ENCODE measurements at places on chromosomes 1 and 21.

DNA sequence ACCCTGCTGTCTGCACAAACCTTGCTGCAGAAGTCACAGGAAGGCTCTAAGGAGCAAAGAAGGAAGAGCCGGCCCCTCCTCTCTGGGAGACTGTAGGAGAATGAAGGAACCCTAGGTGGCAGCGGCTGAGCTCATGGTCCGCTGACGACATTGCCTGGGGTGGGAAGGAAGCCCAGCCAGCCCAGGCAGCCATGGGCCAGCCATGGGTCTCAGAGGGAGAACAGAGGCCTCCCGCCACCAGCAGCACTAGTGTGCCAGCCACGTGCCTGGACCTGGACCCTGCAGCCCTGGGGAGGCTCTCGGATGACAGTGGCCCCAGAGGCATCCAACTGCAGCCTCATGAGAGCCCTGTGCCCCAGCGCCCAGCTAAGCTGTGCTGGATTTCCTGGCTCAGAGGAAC lies 49.2 kb upstream of the POFUT2 start:
- DNase-seq, result no peak

DNA sequence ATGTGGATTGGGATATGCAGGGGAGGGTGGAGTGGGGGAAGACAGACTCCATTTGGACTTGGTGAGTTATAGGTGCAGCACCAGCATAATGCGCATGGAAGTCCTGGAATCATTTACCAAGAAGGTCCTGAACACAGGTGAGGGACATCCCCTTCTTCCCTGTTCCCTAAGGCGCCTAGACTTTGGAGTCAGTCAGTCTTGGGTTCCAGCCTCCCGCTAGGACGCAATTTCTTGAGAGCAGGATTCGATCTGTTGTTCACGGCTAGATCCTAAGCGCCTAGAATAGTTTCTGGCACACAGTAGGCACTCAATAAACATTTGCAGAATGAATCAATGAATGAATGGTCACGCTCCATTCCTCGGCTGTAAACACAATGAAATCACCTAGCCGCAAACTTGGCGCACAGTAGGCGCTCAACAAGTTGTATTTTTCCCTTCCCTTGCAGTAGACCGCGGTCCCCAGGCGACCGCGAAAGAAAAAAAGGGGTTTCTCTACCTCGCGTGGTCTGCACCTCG lies 1.0 kb upstream of the AK4 start:
- DNase-seq, result no peak

DNA sequence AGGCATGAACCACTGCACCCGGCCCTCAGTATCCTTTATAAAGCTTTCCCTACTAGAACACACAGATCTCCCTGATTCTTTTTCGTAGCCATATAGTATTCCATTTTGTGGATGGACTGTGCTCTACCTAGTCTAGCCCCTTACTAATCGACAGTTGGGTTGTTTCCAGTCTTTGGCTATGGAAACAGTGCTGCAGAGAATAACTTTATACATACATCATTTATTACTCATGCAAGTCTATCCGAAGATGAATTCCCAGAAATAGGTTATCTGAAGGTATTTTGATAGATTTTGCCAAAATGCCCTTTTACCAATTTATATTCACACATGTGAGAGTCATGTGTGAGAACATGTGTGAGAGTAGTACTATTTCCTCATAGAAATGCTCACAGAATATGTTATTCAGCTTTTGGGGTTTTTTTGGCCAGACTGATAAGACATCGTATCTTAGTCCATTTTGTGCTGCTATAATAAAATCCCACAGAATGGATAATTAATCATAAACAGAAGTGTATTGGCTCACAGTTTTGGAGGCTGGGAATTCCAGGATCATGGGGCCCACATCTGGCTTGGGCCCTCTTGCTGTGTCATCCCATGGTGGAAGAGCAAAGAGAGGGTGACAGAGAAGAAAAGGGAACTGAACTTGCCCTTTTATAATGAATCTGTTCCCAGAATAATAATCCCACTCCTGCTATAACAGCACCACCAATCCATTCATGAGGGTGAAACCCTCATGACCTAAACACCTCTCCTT lies 17.3 kb upstream of the FGR start:
- DNase-seq, result no peak

- DNase-seq, result no peak
These were observed 45.1 kb upstream of the GUCA2A start for GRCh38 chr1:42209526-42210251.

- no peak for DNase-seq
These were observed 155.4 kb downstream of the PGBD5 start for GRCh38 chr1:230270559-230271281.

DNA sequence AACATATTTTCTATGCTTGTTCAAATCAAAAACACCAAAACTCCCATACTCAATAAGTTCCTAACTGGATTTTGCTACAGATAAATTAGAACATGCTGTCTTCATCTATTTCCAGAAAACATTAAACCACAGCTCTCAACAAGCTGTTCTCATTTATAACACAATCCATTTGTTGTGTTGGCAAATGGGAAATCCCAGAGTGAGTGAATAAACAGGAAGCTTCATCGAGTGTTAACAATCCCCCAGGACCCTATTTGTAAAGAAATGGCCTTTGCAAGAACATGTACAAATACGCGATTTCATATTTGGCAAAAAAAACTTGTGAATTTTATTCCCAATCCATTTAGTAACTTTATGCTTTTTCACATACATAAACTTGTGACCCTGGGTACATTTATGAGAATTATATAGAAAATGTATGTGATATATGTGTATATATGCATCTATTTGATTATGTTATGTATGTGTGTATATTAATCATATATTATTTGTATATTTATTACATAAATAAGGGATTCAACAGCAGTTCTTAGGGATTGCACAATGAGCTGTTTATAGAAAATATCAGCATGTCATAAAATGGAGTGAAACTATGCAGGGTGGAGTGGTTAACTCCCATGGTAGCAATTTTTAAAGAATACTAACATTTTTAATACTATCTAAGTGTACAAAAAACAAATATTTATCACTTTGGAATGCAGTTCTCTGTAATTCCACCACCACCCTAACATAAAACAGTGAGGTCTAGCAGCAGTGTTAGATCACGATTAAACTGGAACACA lies 160.0 kb downstream of the NEGR1 start:
- DNase-seq, result no peak

DNA sequence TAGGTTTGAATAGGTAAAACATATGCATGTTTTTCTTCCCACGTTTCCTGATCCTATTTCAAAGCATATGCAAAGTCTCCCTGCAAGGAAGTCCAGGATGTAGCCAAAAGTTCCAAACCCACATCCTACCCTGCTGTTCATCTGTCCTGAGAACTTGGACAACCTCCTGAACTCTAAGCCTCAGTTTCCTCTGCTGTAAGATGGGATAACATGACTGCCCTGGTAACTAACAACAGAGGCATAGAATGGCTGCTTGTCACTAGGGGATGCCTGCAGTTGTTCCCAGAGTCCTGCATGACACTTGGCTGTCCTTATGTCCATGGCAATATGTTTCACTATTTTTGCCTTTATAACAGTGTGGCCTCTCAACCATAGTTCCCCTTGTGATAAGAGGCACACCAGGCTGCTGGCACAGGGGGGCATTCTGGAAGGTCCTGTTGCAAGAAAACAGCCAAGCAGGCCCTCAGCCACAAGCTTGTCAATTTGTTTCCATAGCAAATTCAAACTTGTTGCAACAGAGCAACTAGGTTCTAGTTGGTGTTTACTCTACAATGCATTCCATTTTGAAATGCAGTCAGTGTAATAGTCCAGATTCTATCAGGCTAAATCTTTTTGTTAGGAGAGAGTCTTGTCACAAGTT lies 1.5 kb upstream of the HDGF start:
- DNase-seq, result no peak

DNA sequence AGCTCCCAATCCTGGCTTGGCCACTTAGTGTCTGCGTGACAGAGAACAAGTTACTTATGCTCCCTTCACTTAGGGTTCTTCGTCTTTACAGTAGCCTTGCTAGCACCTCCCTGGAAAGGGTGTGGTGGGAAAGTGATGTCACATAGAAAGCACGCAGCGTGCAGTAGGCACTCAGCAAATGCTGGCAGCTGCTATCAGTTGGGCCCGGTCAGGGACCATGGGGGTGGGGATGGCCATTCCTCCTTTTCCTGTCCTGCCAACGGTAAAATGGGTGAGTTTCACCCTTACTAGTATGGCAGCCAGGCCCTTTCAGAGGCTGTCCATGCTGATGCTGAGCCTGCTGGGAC lies 6.2 kb upstream of the KCNA10 start:
- peak; percentile 57 for DNase-seq

GRCh38 chr1:85473390-85473789 lies 8.4 kb upstream of the DDAH1 start:
- DNase-seq, result no peak

DNA sequence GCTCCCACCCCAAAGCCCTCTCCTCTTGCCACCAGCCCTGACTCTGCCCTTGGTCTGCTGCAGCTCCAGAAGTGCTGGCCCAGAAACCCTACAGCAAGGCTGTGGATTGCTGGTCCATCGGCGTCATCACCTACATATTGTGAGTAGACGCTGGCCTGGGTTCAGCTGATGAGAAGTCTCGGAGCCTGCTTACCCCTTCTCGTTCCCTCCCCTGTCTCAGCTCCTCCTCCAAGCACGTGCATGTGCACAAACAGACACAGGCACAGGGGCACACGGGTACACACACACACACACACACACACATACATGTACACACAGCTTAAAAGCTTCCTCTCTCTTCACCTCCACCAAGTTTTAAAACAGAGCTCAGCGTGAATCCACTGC lies 24.3 kb downstream of the CAMK1G start:
- no peak for DNase-seq

GRCh38 chr1:110347182-110347893 lies 8.2 kb downstream of the RBM15 start:
- no peak for DNase-seq

DNA sequence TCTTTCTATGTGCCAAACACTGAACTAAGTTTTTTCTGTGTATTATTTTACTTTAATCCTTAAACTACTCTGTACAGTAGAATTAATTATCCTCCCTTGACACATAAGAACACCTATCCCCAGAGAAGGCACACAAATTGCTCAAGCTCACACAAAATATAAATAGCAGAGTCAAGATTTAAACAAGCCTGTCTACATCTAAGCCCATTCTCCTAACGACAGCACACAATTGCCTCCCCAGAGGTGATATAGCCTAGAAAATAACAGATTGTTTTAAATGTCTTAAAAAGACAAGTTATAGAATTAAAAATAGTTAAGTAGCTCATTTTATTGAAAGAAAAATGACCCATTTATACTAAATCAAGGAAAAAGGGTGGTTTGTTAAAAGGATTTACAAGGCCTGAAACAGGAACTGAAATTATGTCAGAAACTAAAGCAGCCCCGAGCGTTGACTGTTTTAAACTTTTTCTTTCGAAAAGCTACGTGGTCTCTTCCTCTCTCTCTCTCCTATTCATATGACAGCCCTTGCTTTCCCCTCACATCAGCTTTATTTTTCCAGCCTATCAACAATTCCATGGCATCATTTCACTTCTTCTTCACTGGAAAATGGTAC lies 30.5 kb downstream of the TNFSF18 start:
- DNase-seq, result no peak

- no peak for DNase-seq
These were observed 94.4 kb downstream of the RERE start for GRCh38 chr1:8723010-8723409.

GRCh38 chr1:229694053-229694693 lies 68.1 kb downstream of the URB2 start:
- DNase-seq, result no peak

- DNase-seq, result peak; percentile 58
These were observed 109.4 kb downstream of the NAV1 start for GRCh38 chr1:201648066-201648906.

DNA sequence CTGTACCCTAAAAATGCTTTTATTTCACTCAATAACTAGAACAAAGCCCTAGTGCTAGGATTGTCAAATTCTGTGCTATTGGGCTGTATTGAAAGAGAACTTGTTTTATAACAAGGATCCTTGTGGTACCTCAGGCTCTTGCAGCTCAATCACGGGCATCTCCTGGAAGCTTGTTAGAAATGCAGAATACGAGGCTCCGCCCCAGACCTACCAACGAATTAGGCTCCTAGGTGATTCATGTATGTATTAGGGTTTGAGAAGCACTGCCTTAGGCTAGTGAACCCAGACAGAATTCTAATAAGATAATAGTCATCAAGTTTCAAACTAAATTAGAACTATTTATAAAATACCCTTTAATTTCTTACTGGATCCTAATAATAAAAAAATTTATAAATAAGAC lies 45.6 kb downstream of the ZZZ3 start:
- peak; percentile 18 for DNase-seq

GRCh38 chr1:94592571-94592920 lies 51.0 kb upstream of the F3 start:
- DNase-seq, result no peak

DNA sequence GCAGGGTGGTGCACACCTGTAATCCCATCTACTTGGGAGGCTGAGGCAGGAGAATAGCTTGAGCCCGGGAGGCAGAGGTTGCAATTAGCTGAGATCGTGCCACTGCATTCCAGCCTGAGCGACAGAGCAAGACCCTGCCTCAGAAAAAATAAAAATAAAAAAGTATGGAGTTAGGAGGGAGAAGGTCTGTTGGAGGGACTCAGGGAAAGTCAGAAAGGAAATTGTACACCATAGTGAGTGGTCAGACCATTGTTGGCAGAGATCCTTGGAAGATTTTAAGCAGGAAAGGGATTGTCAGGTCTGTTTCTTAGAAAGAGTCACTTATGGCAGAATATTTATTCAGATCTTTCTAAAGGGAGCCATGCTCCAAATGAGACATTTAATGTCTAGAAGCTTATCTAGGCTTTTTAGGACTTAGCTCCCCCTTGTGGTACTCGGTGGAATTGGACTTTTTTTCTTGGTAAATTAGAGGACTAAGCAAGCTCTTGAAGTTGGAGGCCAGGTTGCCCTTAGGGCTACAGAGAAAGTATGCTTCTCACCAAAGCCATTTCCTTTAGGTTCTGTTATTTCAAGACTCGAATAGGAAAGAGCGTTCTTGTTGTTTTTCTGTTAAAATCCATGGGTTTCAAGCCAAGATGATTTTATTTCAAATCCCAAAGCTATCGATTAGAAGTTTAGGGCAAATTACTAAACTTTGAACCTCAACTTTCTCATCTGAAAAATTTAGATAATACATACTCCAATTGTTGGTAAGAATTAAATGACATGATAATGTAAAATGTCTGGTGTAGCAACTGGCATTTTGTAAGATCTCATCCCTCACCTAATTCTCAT lies 16.5 kb downstream of the MIA3 start:
- peak; percentile 59 for DNase-seq

GRCh38 chr1:198001776-198002408 lies 84.7 kb downstream of the LHX9 start:
- DNase-seq, result no peak

GRCh38 chr1:38686167-38686926 lies 173.2 kb downstream of the RRAGC start:
- no peak for DNase-seq

GRCh38 chr1:156394835-156395461 lies 25.9 kb downstream of the RHBG start:
- DNase-seq, result no peak

DNA sequence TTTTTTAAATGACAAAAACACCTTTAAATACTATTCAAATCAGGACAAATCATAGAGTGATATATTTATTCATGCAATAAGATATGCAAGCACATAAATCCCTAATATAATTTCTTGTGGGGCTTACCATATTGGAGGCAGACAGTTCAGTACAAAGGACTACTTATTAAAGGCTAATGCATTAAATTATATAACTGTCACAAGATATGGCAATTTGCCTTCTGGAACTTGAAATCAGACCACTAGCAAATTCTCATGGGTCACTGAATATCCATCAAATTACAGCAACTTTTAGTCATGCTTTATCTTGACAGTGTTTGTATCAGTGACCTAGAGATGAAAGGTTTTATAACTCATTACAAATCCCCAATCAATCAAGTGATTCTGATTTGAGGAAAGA lies 54.1 kb upstream of the NCAM2 start:
- no peak for DNase-seq

- DNase-seq, result no peak
These were observed 10.5 kb downstream of the LGR6 start for GRCh38 chr1:202204065-202204464.
